ENCODE measurements at places on chromosomes 13 and 19.

- DNase-seq = no peak
Measured at GRCh38 chr13:66405908-66406802, 824.0 kb downstream of the PCDH9 start.

DNA sequence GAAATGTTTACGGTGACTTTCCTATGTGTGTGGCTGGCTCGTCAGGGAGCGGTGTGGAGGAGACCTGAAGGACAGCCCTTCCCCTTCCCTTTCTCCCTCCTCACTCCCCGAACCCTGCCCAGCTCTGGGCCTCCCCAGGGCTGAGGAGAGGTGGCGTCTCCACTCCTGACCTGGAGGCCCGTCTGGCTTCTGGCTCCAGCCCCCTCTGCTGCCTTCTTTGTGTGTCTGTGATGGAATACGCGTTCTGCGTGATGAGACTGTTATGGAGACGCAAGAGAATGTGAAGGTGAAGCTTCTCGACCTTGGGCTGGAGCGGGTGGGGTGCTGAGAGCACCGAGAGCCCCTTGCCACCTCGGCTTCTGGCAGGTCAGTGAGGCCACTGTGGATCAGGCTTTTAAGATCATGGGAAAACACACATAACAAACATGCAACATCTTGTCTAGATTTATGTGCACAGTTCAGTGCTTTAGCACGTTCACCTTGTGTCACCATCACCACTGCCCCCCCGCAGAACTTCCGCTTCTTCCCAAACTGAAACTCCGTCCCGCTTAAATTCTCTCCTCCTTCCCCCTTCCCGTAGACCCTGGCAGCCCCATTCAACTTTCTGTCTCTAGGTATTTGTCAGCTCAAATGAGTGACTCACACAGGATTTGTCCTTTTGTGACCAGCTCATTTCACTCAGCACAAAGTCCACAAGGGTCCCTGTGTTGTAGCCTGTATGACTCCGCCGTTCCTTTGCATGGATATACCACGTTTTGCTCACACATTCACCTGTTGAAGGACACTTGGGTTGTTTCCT is 24.7 kb downstream of the ATP11A start:
- DNase-seq = no peak

- DNase-seq = no peak
Measured at GRCh38 chr13:73880365-73880764, 253.8 kb downstream of the KLF12 start.

DNA sequence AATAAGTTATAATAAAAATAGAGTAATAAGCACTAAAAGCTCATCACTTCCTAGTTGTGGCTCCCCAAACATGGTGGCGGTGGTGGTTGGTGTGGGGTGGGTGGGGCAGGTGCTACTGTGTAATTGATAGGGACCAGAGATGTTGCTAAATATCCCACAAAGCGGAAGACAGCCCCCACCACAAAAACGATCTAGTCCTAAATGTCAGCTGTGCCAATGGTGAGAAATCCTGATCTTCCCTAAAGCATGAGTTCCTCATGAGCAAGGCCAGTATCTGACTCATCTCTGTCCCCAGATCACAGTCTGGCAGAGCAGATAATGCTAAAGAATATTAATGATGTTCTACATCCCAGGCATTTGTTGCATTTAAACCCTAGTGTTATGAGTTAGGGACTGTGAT is 1.9 kb upstream of the EDDM13 start:
- no peak for DNase-seq

DNA sequence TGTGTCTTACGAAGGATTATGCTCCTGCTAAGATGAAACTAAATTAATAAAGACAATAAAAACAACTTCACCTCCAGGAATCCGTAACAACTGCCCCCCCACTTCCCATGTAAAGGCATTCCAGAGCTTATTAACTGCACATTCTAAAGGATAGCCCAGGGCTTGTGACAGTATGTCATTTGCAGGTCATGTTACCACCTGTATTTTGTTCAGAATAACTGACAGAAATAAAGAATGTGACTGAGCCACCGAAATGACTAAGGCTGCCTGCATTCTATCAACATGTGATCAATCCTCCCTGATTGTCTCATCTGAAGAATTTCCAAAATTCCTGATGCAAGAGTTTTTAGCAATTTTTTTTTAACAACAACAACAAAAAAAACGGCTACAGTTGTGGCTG is 117.2 kb downstream of the MIPEP start:
- DNase-seq = no peak

GRCh38 chr19:5154129-5154798 is 185.4 kb downstream of the KDM4B start:
- DNase-seq = peak; percentile 69

GRCh38 chr19:47762151-47762550 is 16.4 kb upstream of the SELENOW start:
- no peak for DNase-seq

DNA sequence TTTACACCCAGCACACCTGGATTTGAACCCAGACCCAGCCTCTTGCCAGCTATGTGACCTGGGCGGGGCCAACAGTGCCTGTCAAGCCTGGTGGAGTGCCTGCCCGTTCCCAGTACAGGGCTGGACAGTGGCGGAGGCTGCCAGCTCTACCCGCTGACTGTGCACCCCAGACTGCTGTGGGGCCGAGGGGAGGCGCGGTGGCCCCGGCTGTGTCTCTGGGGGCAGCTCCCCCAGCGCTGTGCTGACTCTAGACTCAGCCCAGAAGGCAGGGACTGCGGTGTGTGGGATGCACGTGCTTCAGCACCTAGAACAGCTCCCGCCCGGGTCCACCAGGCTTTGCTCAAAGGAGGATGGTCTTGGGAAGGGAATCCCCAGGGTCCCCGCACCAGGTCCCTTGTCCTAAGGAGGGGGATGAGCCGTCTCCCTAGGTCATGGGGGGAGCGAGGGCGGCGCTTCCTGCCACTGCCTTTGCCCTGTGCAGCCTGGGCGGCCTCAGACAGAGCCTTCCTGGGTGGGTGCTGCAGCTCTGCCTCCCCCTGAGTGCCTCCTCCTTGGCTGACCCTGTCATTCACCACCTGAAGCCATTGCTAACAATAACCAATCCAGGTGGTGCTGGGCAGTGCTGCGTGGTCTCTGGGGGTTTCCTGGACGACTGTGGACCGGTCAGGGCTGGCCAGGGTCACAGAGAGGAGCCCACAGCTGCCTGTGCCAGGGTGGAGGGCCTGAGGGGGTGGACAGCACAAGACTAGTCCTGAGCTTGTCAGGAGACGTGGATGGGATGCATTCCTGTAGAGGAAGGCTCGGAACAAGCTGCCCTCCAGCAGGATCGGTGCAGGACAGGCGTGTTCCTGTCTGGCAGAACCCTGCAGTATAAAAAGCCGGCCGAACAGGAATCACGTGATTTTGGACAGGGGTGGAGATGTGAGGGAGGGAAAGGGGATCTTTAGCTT is 18.6 kb downstream of the TMEM255B start:
- no peak for DNase-seq

- DNase-seq = no peak
Measured at GRCh38 chr13:73696271-73696670, 437.9 kb downstream of the KLF12 start.

DNA sequence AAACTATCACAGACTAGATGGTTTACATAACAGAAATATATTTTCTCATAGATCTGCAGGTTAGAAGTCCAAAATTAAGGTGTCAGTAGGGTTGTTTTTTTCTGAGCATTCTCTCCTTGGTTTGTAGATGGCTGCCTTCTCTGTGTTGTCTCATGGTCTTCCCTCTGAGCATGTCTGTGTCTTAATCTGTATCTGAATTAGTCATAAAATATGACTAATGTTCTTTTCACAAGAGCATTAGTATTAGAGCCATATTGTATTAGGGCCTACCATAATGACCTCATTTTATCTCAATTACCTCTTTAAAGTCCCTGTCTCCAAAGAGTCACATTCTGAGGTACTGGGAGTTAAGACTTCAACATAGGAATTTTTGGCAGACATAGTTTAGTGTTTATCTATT is 77.2 kb upstream of the OBI1 start:
- DNase-seq = no peak

DNA sequence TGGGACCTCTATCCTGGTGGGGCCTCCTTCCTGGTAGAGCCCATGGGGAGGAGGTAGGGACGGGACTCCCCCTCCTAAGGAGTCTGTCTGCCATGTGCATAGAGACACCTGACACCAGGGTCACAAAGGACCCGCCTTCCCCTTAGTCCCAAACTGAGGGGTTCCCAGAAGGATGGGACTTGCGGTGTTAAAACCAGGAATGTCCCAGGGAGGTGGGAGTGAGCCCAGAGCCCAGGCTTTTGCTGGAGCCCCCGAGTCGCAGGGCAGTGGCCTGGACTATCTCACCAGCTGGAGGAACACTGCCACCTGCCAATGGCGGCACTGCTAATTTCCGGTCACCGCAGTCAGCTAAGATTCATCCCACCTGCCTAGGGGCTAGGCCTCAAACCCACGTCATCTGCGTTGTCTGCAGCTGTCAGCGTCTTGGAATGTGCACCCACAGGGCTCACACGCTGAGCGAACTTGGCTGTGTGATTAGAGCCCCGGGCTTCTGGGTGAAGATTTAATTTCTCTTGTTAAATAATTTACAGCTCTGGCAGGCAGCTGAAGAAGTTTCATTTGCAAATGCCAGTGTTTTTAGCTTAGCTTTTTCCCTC is 31.9 kb upstream of the ATP11A start:
- no peak for DNase-seq

DNA sequence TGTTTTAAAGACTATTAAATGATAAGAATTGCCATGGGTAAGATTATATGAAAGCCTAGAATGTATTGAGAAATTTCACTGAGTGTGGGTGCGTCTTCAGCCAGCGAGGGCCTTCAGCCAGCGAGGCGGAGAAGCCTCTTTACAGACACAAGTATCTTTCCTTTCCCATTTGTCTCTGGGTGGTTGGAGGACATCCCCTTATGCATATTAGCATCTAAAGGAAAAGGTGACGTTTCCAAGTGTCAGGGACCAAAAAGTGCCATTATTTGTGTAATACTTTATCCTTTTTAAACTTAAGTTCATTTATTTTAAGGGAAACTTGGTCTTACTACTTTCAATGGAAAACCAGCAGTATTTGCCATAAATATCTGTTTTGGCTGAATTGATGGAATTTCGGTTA is 22.2 kb downstream of the SMARCA4 start:
- DNase-seq = no peak

GRCh38 chr13:111165241-111166010 is 50.3 kb downstream of the ARHGEF7 start:
- no peak for DNase-seq

DNA sequence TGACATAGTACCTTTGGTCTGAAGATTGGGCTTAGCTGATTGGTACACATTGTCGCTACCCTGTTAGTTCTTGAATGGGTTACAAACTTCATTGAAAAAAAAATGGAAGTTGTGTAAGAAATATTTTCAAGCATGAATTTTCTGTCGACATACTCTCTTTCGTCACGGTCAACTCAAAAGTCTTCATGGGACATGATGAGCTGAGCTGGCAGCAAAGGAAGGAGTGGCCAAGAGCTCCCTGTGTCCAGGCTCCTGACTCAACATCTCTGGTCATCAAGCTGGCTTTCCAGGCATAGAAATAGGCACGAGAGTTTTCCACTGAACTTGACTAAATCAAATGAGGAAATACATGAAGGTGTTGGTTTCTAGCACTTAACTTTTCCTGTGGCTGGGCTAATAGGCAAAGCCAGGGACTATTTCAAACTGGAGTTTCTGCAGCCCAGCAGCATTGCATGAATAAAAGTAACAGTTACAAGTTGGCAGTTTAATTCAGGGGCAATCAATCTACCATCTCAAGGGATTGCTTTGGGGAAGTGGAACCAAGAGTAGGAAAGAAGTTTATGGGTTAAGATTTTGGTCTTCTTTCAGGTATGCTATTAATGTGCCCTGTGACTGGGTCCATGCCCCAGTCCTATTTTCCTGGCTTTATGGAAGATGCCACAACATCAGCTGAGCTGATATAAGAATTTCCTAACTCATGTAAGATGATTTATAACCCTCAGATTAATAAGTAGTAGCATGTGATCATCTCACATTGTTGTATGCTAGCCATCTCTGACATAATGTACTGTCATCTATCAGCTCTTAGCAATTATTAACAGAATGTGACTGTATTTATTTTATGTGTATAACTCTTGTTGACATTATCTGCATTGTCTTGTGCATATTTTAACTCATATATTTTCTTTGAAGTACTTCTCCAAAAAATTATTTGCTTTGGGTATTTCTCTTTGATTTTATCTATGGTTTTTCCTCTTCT is 385.8 kb downstream of the DLEU7 start:
- no peak for DNase-seq

- no peak for DNase-seq
Measured at GRCh38 chr13:91408971-91409370, 10.6 kb downstream of the GPC5 start.

DNA sequence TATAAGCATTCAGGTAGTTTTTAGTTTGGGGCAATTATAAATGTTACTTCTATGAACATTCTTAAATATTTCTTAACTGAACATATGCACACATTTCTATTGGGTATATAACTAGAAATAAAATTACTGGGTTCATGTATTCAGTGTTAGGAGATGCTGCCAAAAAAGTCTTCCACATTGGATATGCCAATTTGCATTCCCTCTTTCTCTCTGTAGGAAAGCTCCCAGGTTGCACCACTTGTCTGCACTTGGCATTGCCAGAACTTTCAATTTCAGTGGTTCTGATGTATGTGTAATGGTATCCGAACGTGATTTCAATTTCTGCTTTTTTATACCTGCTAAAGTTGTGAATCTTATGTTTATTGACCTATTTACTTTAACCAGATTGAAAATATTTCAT is 972.1 kb upstream of the PRR20A start:
- DNase-seq = no peak

DNA sequence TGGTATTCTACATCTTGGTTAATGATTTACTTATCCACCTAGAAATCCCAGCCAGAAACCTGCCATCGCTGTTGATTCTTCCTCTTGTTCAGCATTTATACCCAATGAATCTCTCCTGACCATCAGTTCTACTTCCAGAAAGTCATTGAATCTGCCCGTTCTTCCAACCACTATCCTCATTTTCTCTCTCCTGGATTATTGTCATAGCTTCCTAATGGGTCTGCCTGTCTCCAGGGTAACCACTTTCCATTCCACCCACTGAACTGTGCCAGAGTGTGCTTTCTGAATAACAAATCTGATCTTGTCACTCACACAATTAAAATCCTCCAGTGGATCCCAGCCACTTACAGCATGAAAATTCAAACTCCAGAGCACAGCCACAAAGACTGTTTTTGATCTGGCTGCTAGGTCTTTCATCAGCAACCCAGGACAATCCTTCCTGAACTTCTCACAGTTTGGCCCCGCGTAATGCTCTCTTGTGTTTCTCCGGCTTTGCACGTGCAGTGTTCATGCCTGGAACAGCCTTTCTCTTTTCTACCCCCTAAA is 330.6 kb downstream of the SPRY2 start:
- DNase-seq = no peak

DNA sequence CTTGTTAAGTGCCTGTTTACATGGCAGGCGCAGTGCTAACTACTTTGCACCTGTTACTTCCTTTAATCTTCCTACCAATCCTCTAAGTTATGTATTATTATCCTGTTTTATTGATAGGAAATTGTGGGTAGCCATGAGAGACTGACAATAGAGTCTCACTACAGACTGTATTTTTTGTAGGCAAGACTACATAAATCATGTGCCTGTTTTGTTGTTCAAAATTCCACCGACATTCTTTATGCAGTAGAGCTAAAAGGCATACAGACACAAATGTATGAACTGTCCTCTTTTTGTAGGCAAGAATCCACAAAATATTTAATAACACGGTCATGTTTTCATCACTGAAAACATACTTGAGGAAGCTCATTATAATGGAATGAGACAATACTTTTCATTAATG is 205.5 kb downstream of the NALCN start:
- DNase-seq = no peak

Measured in coronary artery (tissue), 2 donors.